ENCODE measurements at places on chromosomes 5 and 9. TPM values are rescaled to one million over a fixed set of nuclear protein-coding genes. Genes with fewer than 3 reads are reported as not detected.

PCDHB12 gene
- total RNA-seq = 4.3 TPM

GMCL2 gene
- total RNA-seq = not detected

AQP7 gene
- 8.6 TPM for total RNA-seq

LCN15 gene
- not detected for total RNA-seq
